ENCODE measurements at places on chromosomes 1 and 21.

DNA sequence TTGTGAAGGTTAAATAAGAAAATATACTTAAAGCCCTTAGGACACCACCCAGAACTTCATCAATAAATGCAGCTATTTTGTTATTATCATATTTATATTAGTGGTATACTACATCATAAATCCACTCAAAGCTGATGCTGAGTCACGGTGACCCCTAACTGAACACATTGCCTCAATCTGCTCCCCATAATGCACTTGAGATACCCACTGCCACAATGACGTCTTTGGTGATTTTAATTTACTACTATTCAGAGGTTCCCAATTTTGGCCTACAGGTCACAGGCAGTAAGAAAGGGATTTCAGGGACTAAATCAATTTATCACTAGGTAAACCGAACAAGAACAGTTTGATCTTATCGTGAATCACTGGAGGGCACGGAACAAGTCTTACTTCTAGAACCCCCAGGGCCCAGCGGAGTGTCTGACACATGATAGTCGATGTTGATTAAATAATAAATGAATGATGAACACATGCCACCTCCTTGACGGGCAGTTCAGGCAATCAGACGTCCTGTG lies 493 bp upstream of the CHD1L start:
- no peak for DNase-seq

DNA sequence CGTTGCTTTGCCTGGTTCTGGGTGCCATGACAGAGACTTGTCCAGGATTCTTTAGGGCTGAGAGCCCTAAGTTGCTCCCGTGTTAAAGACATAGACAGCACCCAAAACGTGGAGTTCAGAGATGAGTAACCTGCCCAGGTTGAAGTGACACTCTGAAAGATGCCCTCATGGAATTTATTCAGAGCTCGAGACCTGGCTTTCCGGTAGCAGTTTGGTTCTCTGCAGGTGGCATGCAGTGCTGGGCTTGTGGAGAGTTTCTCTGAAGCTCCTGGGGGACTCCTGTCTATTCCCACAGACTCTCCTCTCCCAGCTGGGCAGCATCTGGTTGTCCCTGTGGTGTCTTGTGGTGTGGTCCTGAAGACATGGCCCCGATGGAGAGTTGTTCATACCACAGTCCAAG lies 241.0 kb downstream of the RHOU start:
- no peak for DNase-seq

DNA sequence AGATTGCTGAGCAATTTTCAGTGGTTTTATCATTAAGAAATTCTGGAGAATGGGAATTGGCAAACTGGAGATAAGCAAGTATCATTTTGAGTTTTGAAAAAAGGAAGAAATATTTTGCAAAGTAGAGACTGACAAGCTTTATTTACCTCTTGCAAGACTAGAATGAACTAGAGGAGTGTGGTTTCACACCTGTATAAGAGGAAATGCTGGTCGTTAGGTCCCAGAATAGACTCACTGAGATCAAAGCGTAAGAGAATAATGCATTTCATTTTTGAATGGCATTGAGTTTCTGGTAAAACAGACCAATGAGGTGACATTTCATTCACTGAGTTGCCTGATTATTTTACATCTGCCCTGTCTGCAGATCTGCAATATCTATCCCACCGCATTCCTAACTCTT lies 308.1 kb downstream of the ADGRL2 start:
- no peak for DNase-seq

DNA sequence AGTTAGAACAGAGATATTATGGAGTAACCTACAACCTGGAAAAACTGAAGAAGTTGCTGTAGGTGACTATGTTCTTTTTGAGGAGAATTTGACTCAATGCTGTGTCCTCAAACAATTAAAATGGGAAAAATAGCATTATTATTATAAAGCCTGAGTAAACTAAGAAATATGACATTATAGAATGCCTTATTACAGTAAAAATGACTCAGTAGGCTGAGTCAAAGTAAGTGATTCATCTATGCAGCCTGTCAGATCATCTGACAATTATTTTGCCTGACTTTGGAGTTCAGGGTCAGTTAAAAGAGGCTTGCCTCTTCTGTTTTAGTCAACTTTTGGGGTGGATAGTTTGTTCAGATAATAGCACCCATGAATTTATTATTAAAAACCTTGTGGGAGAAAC lies 150.8 kb upstream of the PTGFR start:
- no peak for DNase-seq

DNA sequence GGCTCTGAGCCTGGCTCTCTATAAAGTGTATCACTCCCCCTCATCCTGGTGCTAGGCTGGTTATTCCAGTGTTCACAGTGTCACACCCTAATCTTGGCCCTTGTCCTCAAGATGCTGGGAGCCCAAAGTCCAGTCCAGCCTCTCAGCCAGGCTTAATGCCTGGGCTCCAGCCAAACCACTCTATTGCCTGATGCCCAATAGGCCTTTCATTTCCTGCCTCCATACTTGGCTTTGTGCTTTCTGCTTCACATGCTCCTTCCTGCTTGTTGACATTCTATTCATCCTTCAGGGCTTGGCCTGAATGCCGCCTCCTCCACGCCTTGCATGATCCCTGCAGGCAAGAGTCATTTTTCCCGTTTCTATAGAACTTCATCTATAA lies 1.7 kb downstream of the KLHDC8A start:
- DNase-seq = no peak

DNA sequence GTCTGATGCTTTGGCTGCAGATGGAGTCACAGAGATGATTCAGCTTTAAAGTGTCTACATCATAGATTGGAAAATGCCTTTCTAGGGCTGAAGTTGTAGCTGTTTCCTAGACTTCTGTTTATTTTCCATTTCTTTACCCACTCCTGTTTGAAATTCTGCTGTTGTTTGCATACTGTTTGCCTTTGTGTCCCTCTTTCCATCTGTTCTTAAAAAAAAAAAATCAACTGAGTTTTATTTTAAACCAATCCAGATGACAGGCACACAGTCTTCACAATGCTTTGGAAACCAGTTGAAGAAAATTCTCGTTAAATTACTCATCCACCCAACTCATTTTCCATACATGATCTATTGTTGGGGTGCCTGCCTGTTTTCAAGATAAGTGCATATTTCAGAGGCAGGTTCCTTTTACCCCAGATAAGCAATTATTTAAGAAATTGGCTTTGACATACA lies 245.9 kb downstream of the DISC1 start:
- no peak for DNase-seq

GRCh38 chr1:152035539-152036266 lies 1.1 kb downstream of the S100A11 start:
- DNase-seq = no peak

DNA sequence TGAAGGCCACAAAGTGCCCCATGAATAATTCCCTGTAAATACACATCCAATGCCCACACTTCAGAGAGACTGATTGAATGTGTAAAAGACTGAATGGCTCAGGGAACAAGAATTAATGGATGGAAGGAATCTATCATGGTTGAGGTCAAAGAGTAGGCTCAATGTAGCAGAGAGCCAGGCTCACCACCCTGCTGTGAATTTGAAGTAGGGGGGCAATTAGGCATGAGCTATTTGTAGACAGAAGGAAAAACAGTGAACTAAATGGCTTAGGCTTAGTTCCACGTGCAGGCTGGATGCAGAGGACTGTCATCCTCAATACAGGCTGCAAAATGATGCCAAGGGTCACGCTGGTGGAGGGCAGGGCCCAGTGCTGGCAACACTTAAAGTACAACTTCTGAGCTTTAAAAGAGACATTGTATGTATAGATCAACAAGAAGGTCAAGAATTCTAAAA lies 22.9 kb upstream of the IGSF3 start:
- no peak for DNase-seq

- no peak for DNase-seq
Observed at GRCh38 chr1:194544012-194544411, 1357.6 kb upstream of the B3GALT2 start.

DNA sequence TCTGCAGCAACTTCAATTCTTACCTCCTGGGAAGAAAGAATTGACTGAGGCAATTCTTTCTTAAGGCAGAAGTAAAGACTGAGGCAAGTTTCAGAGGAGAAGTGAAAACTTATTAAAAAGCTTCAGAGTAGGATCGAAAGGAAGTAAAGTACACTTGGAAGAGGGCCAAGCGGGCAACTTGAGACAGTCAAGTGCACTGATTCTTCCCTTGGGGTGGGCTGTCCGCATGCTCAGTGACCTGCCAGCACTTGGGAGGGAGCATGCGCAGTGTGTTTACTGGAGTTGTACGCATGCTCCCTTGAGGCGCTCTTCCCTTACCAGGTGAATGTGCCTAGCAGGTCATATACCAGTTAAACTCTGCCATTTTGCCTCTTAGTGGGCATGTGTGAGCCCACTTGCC lies 55.3 kb upstream of the NBPF3 start:
- peak; percentile 93 for DNase-seq

- no peak for DNase-seq
Observed at GRCh38 chr21:36608897-36609225, 90.1 kb upstream of the SIM2 start.

DNA sequence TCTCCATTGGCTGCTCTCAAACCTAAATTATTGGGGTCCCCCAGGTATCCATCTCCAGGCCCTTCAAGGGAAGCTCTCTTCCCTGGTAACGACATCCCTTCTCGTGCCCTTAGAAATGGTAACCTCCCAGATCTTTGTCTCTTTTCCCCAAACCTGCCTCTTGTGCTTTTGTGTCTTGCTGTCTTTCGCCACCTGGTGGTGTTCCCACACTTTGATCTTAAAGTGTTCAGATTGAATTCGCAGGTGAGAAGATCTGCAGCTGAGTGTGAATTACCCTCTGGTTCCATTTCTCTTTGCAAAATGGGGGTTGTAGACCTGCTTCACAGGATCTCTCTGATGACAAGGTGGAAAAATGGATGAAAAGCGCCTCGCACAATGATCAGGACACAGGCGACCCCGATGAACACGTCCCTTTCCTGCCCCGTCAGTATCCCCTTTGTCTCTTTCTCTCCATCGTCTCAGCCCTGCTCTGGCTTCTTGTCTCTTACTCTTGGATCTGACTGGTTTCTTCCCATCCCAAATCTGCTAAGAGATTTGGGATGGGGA lies 53.1 kb downstream of the DOP1B start:
- peak; percentile 84 for DNase-seq

GRCh38 chr1:104746994-104747393 lies 997.3 kb downstream of the AMY1C start:
- DNase-seq = no peak

DNA sequence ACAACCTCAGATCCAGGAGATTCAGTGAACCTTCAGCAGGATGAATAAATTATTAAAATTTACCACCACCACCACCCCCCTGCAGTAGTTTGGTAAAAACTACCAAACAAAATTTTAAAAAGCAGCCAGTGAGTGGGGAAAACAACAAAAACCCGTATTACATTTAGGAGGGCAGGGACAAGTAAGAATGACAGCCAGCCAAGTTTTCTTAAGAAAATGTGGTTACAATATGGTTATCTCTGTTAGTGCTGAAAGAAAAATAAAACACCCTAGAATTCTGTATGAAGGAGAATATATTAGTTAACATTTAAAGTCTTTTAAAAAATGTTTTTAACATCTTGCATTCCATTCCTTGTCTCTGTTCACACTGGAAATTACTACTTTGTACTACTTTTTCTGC lies 14.7 kb downstream of the CD46 start:
- peak; percentile 29 for DNase-seq

GRCh38 chr1:64965366-64966157 lies 787 bp downstream of the JAK1 start:
- DNase-seq = peak; percentile 79

DNA sequence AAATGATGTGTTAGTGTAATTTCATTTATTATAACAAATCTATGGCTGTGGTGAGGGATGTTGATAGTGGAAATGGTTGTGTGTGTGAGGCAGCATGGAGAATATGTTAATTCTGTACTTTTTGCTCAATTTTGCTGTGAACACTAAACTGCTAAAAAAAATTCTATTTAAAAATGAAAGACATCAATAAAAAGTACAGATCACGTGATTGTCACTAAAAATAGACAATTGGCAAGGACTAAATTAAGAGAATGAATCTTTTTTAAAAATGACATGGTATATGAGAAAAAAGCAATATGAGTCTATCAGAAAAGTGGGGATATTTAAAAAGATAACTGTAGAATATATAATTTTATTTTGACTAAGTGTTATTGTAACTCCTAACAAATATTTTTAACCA lies 15.7 kb upstream of the PIGK start:
- DNase-seq = no peak

DNA sequence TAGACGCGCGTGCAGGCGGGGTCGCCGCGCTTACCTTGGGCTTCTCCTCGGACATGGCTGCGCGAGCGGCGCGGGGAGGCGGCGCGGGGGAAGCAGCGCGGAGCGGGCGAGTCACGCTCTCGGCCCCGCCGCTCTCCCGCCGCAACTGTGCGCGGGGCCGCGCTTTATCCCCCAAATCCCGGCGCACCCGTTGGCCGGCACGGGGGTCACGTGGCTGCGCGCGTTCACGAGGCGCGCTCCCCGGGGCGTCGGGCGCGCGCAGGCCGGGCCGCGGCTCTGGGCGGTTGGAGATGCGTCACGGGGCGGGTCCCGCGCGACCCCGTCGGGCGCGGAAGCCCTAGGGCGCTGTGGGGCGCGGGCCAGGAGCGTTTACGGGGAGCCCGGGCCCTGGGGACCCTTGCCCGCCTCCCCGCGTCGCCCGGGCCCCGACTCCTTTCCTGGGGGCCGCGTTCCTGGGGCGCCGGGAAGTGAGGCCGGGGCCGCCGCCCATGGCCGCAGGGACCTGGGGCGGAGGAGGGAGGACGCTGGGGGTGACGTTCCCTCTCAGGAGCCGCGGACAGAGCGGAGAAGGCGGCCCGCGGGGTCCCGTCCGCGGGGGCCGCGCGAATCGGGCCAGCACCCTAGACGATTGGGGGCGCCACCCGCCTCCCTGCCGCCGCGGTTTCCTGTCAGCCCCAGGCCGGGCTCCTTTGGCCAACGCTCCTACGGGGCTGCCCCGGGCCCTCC lies at the start of gene SUMO3:
Gene SUMO3 (minus strand): TSS at position 149 of the 726 bp plus-strand sequence. CDS start 94 bp downstream, at position 55.
- DNase-seq = peak; percentile 94

DNA sequence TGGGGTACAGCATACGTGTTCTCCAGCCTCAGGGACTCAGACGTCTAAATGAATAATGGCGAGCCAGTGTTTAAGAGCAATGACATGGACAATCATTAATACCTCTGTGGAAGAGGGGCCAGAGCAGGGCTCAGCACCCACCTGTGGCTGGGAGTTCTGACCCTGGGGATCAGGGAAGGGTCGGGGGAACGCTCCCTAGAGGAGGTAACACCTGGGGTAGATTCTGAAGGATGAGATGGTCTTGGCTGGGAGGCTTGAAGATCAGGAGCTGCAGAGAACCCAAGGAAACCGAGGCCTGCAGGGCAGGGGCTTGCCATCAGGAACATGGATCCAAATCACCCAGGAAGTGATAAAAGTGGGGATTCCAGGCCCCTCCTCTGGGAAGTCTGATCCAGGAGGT lies 138.2 kb upstream of the RUNX3 start:
- DNase-seq = no peak

- peak; percentile 80 for DNase-seq
Observed at GRCh38 chr1:156625436-156626078, 6.3 kb downstream of the HAPLN2 start.

DNA sequence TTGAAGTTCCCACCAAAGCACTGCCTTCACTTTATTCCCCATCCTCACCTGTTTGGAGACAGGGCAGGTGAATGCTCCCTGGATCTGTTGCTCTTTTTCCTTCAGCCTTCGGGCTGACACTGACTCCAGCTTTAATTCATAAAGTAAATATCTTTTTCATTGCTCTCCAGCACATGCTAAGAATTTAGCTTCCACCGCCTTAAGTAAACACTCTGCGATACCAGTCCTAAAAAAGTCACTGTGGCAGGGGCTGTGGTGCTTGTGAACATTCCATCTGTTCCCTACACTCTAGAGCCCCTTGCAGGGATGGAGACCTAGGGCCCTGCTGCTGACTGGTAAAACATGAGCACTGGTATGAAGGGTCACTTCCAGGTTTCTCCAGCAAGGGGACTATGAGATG lies 896 bp upstream of the PLA2G2A start:
- no peak for DNase-seq

- no peak for DNase-seq
Observed at GRCh38 chr1:22245100-22245650, 102.3 kb upstream of the WNT4 start.

Measured in Karpas-422 (cell line).